ENCODE measurements at places on chromosomes 11 and 22. TPM values are rescaled to one million over a fixed set of nuclear protein-coding genes. Genes with fewer than 3 reads are reported as not detected.

Gene TLCD5
- 17.0 TPM for total RNA-seq

Gene OR5P2
- not detected for total RNA-seq

Gene RIN1
- 0.98 TPM for total RNA-seq

Gene OR52K2
- total RNA-seq = not detected

Gene MS4A4A
- total RNA-seq = 1.2 TPM

Gene RAB38
- 0.74 TPM for total RNA-seq

Gene TMEM86A
- total RNA-seq = 4.2 TPM

Gene TUBA8
- 0.98 TPM for total RNA-seq

Gene OR51V1
- not detected for total RNA-seq

Gene RASSF10
- total RNA-seq = 2.7 TPM

Gene BEST1
- 0.49 TPM for total RNA-seq

Gene TEX54
- not detected for total RNA-seq

Gene CDKN1C
- total RNA-seq = 25.8 TPM

Gene PHLDA2
- not detected for total RNA-seq

Gene CDC42BPG
- total RNA-seq = 0.25 TPM

Gene MOGAT2
- 0.25 TPM for total RNA-seq

Data from temporal lobe (tissue), 4 donors.